ENCODE measurements at places on chromosomes 5 and 9.

DNA sequence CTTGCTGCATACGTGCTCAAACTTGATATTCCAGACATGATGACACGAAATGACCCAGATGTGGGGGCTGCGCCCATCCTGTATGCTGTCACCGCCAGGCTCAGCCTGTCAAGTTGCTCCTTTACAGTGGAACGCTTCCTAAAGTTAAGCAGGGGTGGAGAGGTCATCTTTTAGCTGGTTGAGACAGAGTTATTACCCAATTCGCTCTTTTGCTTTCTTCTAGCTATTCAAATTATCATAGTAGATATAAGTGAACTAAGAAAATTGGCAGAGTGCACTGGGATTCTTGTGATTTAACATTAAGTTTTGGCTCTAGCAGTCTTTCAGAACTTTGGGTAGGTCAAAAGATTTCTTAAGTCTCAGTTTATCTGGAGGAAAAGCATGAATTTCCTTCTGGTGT is 69.8 kb upstream of the BASP1 start:
- no peak for DNase-seq

GRCh38 chr5:78552729-78553342 is 95.7 kb downstream of the LHFPL2 start:
- DNase-seq, result no peak

GRCh38 chr5:103475629-103476240 is 86.9 kb downstream of the NUDT12 start:
- DNase-seq, result no peak

- no peak for DNase-seq
These were observed 1941.1 kb upstream of the C9orf72 start for GRCh38 chr9:29514336-29514735.

GRCh38 chr9:111414406-111414805 is 69.8 kb downstream of the ECPAS start:
- DNase-seq, result no peak

DNA sequence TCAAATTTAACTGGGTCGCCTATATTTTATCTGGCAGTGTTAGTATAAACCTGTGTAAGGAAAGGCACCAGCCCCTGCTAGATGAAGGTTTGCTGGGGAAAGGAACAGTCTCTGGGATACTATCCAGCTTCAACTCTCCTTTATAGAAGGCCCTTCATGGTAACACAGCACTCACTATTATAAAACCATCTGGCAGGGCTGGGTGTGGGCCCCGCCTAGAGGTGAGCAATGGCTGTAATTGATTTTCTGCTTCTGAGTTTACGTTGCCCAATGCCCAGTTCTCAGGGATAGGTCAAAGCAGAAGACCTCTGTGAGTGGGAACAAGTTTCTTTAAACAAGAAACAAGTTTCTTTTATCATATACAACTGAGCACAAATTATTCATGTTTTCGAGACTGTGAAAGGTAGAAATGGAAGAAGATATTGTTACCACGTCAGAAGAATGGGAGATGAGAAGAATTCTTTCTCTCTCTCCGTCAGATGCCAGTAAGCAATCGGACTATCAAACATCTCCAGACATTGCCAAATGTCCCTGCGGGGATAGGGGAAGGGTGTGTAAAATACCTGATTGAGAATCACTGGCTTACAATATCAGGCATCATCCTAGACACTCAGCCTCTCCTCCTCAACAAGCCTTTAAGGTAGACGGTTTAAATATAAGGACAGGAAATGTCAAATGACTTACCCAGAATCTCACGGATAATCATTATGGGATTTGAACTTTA is 205.9 kb downstream of the PDZD2 start:
- no peak for DNase-seq

- no peak for DNase-seq
These were observed 603 bp downstream of the TMEM268 start for GRCh38 chr9:114611516-114612271.

DNA sequence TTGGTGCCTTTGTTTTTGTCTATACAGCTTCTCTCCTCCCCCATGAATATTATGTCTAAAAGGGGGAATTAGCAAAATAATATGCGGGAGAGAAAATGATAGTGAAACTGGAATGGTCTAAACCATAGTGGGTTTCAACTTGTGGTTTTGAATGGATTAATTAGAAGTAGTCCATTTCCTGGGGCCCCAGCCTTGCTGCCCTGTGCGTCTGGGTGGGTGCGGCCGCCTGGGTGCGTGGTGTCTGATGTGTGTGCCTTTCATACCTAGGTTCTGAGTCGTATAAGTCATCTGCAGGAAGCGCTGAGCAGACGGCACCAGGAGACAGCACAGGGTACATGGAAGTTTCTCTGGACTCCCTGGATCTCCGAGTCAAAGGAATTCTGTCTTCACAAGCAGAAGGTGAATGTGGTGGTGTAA is 120.0 kb upstream of the CACNA1B start:
- DNase-seq, result peak; percentile 49

DNA sequence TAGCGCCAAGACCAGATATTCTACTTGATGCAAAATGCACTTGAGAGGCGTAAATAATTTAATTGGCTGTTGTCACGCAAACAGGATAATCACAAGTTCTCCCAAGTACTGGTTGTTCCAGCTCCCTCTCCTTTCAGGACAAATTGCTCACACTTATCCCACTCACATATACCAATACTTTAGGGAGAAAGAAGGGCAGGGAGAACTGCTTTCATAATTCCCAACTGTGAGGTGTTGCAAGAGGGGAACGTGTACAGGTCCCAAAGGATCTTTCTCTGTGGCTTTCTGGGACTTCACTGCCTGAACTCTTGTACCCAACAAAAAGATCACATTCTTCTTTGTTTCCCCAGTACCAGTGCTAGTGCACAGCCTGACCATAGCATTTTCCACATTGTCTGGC is 21.5 kb upstream of the TGFBI start:
- no peak for DNase-seq

DNA sequence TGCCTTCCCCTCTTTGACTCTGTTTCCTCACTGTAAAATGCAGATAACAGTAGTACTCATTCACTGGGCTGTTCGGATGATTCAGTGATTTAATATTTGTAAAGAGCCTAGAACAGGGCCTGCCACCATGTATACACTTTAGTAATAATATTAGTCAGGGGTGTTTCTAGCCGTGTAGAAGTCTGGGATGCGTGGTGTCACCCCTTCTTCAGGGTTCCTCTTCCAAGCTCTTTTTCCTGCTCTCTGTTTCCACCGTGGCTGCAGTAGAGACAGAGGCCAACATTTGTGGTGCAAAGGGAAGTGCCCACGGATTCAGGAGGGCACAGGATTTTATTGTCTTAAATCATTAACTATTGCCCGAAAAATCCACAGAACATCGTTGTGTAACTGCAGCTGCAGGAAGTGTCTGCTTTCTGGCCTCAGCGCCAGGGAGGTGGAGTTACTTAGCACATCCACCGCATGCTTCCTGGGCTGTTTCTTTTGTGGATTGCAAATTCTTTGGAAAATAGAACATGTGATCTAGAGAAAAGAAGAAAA is 61.7 kb downstream of the TRIO start:
- DNase-seq, result no peak

DNA sequence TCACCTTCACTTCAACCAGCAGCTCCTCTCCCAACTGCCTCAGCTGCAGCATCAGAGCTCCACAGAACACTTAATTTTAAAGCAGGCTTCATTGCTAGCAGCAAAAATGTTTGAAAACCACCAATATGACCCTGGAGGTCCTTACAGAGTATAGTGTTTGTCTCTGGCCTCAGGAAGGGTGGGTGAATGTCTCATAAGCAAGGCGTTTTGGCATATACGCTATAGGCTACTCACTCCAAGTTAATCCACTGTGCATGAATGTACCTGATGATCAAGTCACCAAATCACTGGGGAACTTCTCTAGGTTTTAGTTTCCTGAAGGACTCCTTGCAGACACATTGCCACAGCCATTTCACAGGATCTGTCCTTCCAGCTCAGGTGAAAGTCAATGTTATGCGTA is 125.3 kb downstream of the GABBR2 start:
- no peak for DNase-seq

DNA sequence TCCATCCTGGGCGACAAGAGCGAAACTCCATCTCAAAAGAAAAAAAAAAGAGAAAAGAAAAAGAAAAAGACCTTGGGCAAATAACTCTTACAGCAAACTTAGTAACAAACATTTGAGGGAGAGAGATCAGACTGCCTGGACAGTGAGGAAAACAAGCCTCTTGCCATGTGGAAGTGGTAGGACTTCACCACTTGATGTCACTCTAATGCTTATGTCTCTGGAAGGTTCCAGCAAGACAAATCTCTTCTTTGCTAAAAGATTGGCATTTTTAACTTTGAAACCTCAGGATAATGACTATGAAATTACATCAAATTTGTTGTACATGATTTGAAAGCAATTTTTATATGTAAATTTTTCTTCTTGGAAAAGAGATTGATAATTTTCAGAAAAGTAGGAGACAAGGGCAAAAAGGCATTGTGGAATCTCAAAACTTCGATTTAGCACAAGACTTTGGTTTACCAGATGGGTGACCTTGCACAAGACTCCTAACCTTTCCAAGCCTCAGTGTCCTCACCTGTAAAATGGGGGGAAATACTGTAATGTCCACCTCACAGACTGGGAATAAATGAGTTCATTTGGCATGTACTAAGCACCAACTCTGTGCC is 5.4 kb downstream of the ACTL7B start:
- DNase-seq, result no peak

DNA sequence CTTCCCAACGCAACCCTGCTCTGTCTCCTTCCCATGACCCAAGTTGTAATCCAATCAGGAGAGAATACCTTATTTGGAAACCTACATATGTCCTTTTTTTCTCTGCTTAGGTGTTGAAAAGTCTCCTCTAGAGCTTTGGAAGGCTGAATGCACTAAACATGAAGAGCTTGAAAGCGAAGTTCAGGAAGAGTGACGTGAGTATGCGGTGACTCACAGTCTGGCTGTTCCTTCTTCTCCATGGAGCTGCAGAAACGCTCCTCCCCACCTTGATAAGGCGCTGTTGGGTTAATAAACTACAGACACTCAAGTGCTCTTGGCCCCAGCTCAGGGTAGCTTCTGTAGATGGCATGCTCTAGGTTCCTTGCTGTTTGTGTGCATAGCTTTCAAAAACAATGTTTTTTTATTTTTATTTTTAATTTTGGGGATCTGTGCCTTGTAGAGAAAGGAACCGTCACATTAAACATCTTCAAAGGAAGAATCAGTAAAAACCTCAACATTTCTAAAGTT is 30.7 kb downstream of the RAI14 start:
- no peak for DNase-seq

DNA sequence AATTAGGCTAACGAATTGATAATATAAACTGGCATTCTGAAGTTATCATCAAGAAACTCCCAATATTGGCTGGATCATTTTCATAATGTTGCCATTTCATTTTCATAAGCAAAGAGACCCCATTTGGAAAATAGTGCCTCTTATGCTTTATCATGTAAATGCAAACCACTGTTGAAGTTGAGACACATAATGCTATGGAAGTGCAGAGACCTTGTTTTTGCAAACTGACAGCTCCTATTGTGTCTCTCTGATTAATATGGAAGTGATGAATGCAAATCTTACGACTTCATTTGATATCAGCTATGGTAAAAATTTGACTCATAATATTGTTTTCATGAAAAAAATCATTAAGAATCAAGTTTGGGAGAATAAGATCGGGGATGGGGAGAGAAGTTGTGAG is 25.3 kb upstream of the ZNF608 start:
- no peak for DNase-seq

- DNase-seq, result no peak
These were observed 288.9 kb downstream of the TRPM3 start for GRCh38 chr9:70832492-70832891.

- no peak for DNase-seq
These were observed 970 bp upstream of the TRIM32 start for GRCh38 chr9:116686135-116686534.

DNA sequence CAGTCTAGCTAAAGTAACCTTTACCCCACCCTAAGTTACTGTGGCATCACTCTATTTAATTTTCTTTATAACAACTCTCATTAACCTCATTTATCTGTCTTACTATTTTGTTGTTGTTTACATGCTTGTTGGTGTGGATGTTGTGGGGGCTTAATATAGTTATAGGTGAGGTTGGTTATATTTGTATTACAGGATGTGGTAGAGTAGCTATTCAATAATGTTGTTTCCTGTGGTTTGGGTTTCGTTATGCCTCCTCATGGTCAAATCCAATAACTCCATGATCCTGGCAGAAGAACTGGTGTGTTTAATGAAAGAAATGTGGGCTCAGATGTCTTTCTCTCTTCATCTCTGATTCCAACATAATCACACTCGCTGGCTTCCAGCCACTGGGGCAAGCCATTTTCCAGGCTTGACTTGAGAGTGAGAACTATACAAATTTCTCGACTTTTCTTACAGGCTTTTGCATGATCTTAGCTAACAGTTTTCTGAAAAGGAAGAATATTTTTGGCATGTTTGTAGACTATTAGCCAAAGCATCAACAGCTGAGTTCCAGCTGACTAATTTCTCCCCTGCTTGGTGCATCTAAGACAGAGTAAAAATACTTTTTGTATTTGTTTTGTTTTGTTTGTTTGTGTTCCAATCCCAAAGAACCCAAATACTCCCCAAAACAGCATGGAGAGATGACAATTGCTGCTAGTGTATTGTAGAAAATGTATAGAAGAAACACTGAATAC is 303.7 kb upstream of the PAPPA start:
- no peak for DNase-seq

DNA sequence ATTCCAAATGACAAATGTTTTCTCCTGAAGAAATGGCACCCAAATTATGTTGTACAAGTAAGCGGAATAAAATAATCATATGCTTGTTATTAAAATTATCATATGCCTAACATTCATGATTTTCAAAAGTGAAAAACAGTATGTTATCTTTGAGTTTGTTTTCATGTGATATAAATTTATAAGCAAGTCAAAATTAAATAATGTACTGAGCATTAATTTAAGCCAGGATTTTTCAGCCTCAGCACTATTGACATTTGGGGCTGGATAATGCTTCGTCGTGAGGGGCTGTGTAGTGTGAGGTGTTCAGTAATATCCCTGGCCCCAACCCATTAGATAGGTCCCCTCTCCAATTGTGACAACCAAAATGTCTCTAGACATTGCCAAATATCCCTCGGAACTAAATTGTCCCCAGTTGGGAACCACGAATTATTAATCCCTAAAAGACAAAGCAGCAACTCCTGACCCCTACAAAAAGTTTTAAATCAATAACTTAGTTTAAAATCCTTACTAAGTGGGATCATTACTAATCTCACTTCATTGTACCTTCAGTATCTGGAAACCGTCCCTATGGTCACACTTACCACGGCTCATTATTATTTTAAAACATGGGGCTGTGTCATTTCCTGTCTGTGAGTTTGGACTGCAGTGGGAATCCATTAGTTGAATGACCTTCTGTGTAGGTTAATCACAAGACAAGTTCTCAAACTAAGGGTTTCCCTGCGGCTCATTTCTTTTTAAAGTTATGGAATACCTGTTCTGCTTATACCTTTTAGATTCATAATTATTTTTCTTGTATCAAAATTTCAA is 1.3 kb upstream of the NNT start:
- no peak for DNase-seq

DNA sequence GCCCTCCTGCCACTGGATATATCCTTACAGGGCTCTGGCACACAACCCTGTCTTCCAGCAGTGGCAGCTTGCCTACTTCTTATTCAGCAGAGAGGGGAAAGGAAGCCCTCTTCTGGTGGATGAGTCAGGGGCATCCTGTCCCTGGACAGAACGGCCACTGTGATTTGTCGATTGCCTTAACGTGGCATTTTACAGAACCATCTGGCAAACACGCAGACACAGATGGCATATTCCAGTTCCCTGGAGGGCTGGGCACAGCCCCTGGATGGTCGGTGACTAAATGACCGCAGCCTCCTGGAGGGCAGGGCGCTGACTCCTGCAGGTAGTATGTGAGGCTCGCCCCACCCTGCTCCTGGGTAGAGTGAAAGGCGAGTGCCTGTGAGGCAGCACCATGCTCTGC is 62.1 kb downstream of the DCP2 start:
- no peak for DNase-seq
